ENCODE measurements at places on chromosomes 2 and 18. TPM values are rescaled to one million over a fixed set of nuclear protein-coding genes. Genes with fewer than 3 reads are reported as not detected.

The HOXD8 gene
- 6.6 TPM for total RNA-seq

The GALNT14 gene
- 52.7 TPM for total RNA-seq

The MAP3K19 gene
- not detected for total RNA-seq

The LCT gene
- 0.05 TPM for total RNA-seq

The SUMO1 gene
- total RNA-seq = 192 TPM

The ITPRIPL1 gene
- total RNA-seq = not detected

The CPLX4 gene
- total RNA-seq = not detected

The TCF23 gene
- total RNA-seq = not detected

The BUB1 gene
- total RNA-seq = 46.1 TPM

The EPHA4 gene
- total RNA-seq = 0.56 TPM

The SERPINB4 gene
- 0.17 TPM for total RNA-seq

The AQP4 gene
- total RNA-seq = not detected

The ERMN gene
- not detected for total RNA-seq

The CEP192 gene
- total RNA-seq = 9.6 TPM

The DPP4 gene
- total RNA-seq = 0.76 TPM

The PTGR3 gene
- total RNA-seq = 13.8 TPM

The ABCB11 gene
- not detected for total RNA-seq

The IL18RAP gene
- not detected for total RNA-seq

The STK36 gene
- total RNA-seq = 13.5 TPM

The SERPINB10 gene
- not detected for total RNA-seq

The PLGLB1 gene
- total RNA-seq = 1.1 TPM

The UPP2 gene
- total RNA-seq = not detected

The NRBP1 gene
- total RNA-seq = 130 TPM

The ERBB4 gene
- not detected for total RNA-seq

The ANKRD30B gene
- total RNA-seq = not detected

The LRATD1 gene
- 0.03 TPM for total RNA-seq

The IER3IP1 gene
- total RNA-seq = 18.8 TPM

The EGR4 gene
- 0.28 TPM for total RNA-seq

The FLACC1 gene
- not detected for total RNA-seq

The SPP2 gene
- not detected for total RNA-seq

The NEU2 gene
- not detected for total RNA-seq

The DSEL gene
- 0.44 TPM for total RNA-seq

The ANTXR1 gene
- 112 TPM for total RNA-seq
